ENCODE measurements at places on chromosomes 2 and 18. TPM values are rescaled to one million over a fixed set of nuclear protein-coding genes. Genes with fewer than 3 reads are reported as not detected.

Gene MFF
- 139 TPM for polyA plus RNA-seq

Gene CRYBA2
- not detected for polyA plus RNA-seq

Gene PARD6G
- polyA plus RNA-seq: not detected

Gene PLCL1
- polyA plus RNA-seq: 0.23 TPM

Gene SAG
- not detected for polyA plus RNA-seq

Gene LYPD6
- polyA plus RNA-seq: not detected

Gene CROCC2
- not detected for polyA plus RNA-seq

Gene CLEC4F
- not detected for polyA plus RNA-seq

Gene TUBB8B
- polyA plus RNA-seq: 0.38 TPM

Gene GAREM1
- polyA plus RNA-seq: not detected

Gene ARHGAP15
- 190 TPM for polyA plus RNA-seq

Gene CFAP53
- polyA plus RNA-seq: not detected

Gene KRCC1
- 38.0 TPM for polyA plus RNA-seq

Gene MAPRE2
- polyA plus RNA-seq: 63.3 TPM

Gene NEU2
- polyA plus RNA-seq: not detected

Gene IL36G
- not detected for polyA plus RNA-seq

Gene COL4A4
- 20.8 TPM for polyA plus RNA-seq

Gene FKBP1B
- polyA plus RNA-seq: 3.9 TPM

Gene TPO
- polyA plus RNA-seq: not detected

Gene SLC4A5
- polyA plus RNA-seq: 1.2 TPM

Gene SH3RF3
- polyA plus RNA-seq: not detected

Gene CETN1
- not detected for polyA plus RNA-seq

Gene KIF5C
- 2.0 TPM for polyA plus RNA-seq

Gene GCG
- polyA plus RNA-seq: not detected

Gene CD8A
- polyA plus RNA-seq: 1.4 TPM

Gene EPAS1
- not detected for polyA plus RNA-seq

Gene LRATD1
- not detected for polyA plus RNA-seq

Gene UNC80
- not detected for polyA plus RNA-seq

Gene RBM44
- polyA plus RNA-seq: 0.11 TPM

Gene PCBP1
- 123 TPM for polyA plus RNA-seq

Gene HNMT
- not detected for polyA plus RNA-seq

Gene C1QL2
- polyA plus RNA-seq: not detected
